ENCODE measurements at places on chromosomes 6 and 20. TPM values are rescaled to one million over a fixed set of nuclear protein-coding genes. Genes with fewer than 3 reads are reported as not detected.

The TUBB1 gene
- total RNA-seq: 0.03 TPM

The GOPC gene
- total RNA-seq: 51.5 TPM

The SMOC2 gene
- total RNA-seq: 0.13 TPM

The SCRT2 gene
- not detected for total RNA-seq

The SMPDL3A gene
- total RNA-seq: 14.0 TPM

The SCAND1 gene
- 32.3 TPM for total RNA-seq

The SLC2A10 gene
- 61.1 TPM for total RNA-seq

The GDAP1L1 gene
- total RNA-seq: not detected

The SLC32A1 gene
- total RNA-seq: not detected

The MOG gene
- not detected for total RNA-seq

The COL20A1 gene
- 0.07 TPM for total RNA-seq

The KHDC1 gene
- 3.5 TPM for total RNA-seq

The INSM1 gene
- total RNA-seq: not detected

The GNAS-AS1 gene
- 0.72 TPM for total RNA-seq

The NHLRC1 gene
- 2.6 TPM for total RNA-seq

The NKX2-2 gene
- not detected for total RNA-seq

The CLDN20 gene
- total RNA-seq: not detected

The SPO11 gene
- not detected for total RNA-seq

The TGM2 gene
- total RNA-seq: 594 TPM

The SGK1 gene
- 183 TPM for total RNA-seq

The ADISSP gene
- 17.5 TPM for total RNA-seq

The ACSS1 gene
- total RNA-seq: 1.7 TPM

The LIN28B gene
- not detected for total RNA-seq

The CD109 gene
- 46.1 TPM for total RNA-seq

The PRICKLE4 gene
- total RNA-seq: 0.36 TPM

The KIF25 gene
- total RNA-seq: 0.72 TPM

The FRS3 gene
- total RNA-seq: 2.8 TPM

The ECT2L gene
- not detected for total RNA-seq

The CD93 gene
- 1.6 TPM for total RNA-seq

The MCCD1 gene
- total RNA-seq: not detected

The MUC22 gene
- not detected for total RNA-seq

The LY6G5C gene
- 0.85 TPM for total RNA-seq

The LY86 gene
- not detected for total RNA-seq

The PBX2 gene
- total RNA-seq: 45.9 TPM

The PPP1R3G gene
- 3.0 TPM for total RNA-seq

The ARMC12 gene
- total RNA-seq: 0.26 TPM

The BTNL2 gene
- total RNA-seq: not detected

The IBTK gene
- 47.4 TPM for total RNA-seq

The HEY2 gene
- total RNA-seq: 0.63 TPM

The EEF1A2 gene
- 3.5 TPM for total RNA-seq

The MUC21 gene
- total RNA-seq: not detected

The GSTA3 gene
- not detected for total RNA-seq

The APOM gene
- total RNA-seq: 1.0 TPM

The HAO1 gene
- not detected for total RNA-seq

The VARS2 gene
- 14.9 TPM for total RNA-seq

The HMGA1 gene
- 171 TPM for total RNA-seq
